SHP77 treated with DMSO at 0.1 percent for 48 hours (cell line): ENCODE measurements at places on chromosomes 11 and 22.

GRCh38 chr11:27201454-27202302 is 161.1 kb downstream of the BBOX1 start:
- DNase-seq = peak; percentile 59

GRCh38 chr11:87185228-87185627 is 147.5 kb downstream of the TMEM135 start:
- no peak for DNase-seq

DNA sequence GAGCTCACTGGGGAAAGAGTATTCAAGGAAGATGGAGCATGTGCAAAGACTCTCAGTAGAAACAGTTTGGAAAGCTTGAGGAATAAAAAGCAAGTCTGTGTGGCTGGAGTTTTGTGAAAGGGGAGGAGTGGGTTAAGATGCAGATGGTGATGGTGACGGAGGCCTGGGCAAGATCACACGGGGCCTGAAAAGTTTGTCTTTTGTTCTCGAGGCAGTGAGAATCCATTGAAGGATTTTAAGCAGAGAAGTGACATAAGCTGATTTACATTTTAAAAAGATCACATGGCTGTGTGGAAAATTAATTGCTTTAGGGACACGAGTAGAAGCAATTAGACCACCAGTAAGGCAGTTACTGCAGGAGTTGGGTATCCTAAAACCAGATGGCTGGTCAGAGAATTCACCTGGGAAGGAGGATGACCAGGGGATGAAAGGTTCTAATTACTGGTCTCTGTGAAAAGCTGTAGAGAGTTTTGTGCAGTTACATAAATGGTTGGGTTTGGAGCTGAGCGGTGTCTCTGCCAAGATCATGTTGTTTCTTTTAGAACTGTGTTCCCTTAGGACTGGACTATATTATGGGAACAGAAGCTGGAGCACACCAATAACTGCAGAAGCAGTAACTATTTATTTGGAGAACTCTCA is 7.1 kb downstream of the RRP8 start:
- no peak for DNase-seq

GRCh38 chr11:113201054-113201818 is 113.1 kb upstream of the TTC12 start:
- no peak for DNase-seq

DNA sequence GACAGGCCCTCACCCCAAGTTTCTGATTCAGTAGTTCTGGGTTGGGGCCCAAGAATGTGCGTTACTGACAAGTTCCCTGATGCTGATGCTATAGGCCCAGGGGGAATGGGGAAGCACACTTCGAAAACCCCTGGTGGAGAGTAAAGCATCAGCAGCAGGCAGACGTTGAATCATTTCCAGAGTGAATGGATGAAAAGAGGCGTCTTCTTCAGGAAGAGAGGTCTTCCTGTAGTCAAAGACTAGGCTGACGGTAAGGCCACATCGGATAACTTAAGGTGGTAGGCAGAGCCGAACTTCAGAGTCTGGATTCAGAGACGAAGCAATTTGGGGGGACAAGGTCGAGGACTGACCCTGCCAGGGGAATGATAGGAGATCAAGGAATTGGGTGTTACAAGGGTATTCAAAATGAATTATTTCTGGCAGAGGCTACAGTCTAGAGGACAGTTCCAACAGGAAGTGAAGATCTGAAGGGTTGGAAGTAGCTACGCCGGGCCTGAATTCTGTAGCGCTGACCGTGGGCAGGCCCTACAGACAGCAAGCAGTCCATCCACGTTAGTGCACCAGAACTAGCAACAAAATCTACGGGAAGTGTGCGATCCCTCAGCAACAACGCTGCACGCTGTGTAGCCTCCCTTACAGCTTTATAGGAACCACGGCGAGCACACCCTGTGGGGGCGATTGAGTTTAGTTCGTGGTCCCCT is 862 bp upstream of the CENATAC start:
- no peak for DNase-seq

- DNase-seq = no peak
These were observed 453.4 kb downstream of the TBC1D22A start for GRCh38 chr22:47215851-47216250.

DNA sequence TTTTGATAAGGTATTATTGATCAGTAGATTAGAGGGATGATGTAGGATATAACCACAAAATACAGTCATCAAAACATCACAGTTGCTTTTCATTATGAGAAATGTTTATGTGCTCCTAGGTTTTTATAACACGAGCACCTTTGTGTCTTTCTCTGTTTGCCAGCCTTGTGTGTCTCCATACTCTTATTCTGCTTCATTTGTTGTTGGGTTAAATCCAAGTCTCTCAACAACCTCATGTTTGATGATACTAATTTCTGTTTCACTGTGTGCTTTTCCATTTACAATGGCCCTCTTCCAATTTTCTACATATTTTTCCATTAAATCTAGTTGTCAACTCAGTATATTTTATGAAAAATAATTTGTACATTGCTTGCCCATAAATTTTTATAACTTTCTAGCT is 107.7 kb upstream of the POU2AF2 start:
- no peak for DNase-seq

- DNase-seq = peak; percentile 84
These were observed 8.4 kb downstream of the XBP1 start for GRCh38 chr22:28791841-28792490.

- DNase-seq = no peak
These were observed 31.2 kb downstream of the AMPD3 start for GRCh38 chr11:10486161-10486840.

DNA sequence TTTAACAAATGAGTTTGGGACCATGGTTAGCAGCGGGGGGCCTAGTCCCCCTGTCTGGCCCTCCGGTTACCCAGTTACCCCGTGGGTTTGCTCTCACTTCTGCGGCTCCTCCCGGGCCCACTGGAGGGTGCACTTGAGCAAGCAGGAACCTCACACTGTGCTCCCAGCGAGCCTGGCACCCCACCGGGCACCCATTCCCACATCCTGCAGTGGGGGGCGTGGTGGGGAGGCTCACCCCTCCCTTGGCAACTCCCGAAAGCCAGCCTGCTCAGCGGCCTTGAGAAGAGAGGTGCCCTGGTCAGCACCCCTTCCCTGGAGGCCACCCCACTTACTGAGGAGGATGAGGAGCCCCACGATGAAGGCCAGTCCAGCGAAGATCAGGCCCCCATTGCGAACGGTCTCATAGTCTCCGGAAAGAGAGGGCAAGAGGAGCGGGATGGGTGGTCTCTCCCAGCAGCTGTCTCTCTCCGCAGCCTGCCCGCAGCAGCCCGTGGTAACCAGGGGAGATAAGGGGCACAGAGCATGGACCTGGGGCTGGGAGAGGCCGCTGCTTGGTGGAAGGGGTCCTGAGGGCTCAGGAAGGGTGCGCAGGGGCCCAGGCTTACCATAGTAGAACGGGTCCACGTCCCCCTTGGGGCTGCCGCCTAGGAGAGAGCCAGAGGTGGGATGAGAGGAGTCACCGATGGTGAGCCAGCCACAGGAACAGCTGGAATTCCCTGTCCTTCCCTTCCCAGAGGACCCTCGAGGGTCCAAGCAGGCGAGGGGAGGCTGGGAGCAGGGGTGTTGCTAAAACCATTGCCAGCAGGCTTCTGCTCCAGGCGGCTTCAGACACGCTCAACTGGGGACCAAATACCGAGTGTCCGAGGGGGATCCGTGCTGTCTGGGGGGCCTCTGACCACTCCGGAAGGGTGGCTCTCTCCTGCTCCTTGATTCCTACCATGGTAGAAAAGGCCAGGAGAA is 2.2 kb downstream of the FXYD2 start:
- no peak for DNase-seq

DNA sequence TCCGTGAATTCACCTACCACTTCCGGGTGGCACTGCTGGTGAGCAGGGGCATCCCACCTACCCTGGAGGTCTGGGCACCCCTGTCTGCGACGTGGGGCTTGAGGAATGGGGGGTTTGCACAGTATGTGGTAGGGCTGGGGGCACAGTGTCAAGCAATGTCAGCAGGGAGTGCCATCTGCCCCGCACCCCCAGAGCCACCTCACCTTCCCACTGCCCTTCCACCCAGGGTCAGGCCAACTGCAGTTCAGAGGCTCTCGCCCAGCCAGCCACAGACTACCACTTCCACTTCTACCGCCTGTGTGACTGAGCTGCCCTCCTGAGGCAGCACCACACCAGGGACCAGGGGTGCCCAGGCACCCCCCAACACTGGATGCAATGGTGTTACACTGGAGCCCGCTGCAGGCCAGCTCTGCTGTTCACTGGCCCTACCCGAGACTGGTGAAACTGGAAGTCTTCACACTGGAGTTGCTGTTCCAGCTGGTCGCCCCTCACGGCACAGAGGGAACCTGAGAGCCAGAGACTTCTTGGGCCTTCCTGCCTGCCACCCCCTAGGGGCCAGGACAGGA is 6.5 kb downstream of the TMEM258 start:
- no peak for DNase-seq

GRCh38 chr11:128917144-128917724 is 25.4 kb downstream of the TP53AIP1 start:
- DNase-seq = no peak

DNA sequence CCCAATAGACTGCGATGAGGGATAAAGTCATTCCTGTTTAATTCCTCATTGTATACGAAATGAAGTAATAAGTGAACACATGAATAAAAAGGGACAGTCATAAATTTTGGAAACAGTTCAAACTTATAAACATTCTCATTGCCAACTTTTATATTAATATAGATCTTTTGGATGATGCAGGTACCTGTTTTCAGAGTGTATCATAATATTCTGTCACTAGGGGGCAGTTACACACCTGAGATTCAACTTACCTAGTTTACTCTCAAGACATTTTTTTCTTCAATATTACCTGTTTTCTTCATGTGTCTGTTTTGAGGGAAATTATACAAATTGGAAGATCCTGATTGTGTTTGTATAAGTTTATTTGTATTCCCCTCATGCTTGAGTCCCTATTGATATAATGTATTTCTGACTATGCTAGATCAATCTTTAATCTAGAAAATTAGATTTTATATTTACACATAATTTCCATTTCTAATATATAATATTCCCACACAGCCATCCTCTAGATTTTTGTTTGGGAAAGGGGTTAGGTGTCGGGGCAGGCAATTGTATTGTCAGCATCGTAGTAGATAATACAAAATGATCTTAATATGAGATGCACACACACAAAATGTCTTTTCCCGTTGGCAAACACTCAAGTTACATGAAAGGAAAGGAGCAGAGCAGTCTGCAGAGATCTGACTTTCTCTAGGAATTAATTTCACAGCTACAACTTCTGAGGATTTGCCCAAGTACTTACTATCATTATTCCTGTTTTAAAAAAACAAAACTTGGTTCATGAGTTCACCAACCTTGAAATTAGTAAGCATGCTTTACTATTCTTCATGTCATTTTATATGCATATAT is 18.4 kb downstream of the FDX1 start:
- no peak for DNase-seq

- DNase-seq = no peak
These were observed 43.8 kb upstream of the OR5P2 start for GRCh38 chr11:7840578-7840977.
